ENCODE measurements at places on chromosomes 7 and 10.
A peak's percentile ranks its signal among the peaks of the same experiment; 100 is the strongest.

DNA sequence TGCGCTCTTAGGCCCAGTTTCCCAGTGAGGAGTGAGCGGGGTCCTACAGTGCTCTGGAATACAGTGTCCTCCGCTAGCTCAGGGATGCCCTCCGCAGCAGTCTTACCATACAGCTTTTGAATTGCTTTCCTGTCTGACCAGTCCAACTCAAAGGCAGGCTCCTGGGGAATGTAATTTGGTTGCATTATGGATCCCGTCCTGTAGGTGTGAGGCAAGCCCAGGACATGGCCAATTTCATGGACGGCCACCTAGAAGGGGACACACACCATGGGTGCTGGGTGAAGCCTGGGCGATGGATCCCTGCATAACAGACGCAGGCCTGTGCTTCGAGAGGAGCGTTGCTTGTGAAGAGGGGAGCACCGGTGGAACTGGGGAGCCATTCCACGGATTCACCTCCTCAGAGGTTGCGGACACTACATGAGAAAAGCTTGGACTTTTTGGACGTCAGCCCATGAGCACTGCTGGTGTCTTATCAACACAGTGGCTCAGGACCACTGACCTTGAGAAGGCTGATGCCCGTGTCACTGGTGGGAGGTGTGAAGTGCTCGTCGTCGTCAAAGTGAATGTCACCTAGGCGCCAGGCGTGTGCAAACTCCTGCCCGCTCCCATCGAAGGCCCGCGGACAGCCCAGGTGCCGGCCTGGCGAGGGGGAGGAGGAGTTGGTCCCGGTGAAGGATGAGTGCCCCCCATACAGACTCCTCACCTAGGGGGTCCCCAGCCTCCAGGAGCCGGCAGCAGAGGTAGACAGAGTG lies 3.3 kb downstream of the MMP21 start:
- no peak overlapping the region for H3K4me3 ChIP-seq
- H3K4me1 ChIP-seq = no peaks in the 10 kb centered on the region
- no peak overlapping the region for H3K27ac ChIP-seq
- no peak for DNase-seq
- peaks cover 4% of the 10 kb centered on the region for H3K27me3 ChIP-seq

GRCh38 chr10:104342941-104343411 lies 4.7 kb upstream of the ITPRIP start:
- no peaks in the 10 kb centered on the region for H3K27me3 ChIP-seq
- peak overlapping the region; percentile 70 for H3K27ac ChIP-seq
- H3K4me1 ChIP-seq = peaks cover 36% of the 10 kb centered on the region
- DNase-seq = no peak
- H3K36me3 ChIP-seq = no peaks in the 10 kb centered on the region

- H3K4me3 ChIP-seq = no peak overlapping the region
- no peaks in the 10 kb centered on the region for H3K27me3 ChIP-seq
- H3K36me3 ChIP-seq = peaks cover 3% of the 10 kb centered on the region
- no peaks in the 10 kb centered on the region for H3K4me1 ChIP-seq
- no peak for DNase-seq
Measured at GRCh38 chr10:84469470-84469869, 141.1 kb downstream of the CCSER2 start.

DNA sequence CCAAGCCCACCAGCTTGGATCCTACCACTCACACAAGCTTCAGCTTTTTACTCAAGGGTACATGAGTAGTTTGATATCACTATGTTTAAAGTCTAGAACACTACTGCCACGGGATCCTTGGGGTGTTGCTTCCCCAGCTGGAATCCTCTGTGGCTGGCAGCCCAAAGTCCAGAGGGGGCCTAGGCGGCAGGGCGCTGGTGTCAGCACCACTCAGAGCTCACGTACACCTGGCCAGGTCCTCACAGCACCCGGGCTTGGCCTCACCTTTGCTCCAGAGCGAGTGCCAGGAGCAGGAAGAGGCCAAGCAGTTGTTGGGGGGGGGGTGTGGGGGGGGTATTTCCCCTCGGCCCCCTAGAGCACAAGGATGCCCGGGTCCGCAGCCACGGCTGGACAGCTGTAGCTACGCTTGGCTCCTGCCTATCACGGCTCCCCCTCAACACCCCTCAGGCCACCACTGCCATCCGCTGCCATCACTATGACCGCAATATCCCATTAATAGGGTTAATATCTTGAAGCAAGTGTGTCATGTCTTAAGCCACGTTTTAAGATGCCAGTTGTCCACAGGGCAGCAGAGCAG lies 17.0 kb downstream of the ZDHHC6 start:
- H3K27ac ChIP-seq = peak overlapping the region; percentile 9
- no peak overlapping the region for H3K4me3 ChIP-seq
- H3K27me3 ChIP-seq = no peaks in the 10 kb centered on the region
- peaks cover 85% of the 10 kb centered on the region for H3K36me3 ChIP-seq
- peak; percentile 72 for DNase-seq

GRCh38 chr7:11698384-11698871 lies 133.6 kb downstream of the THSD7A start:
- H3K27me3 ChIP-seq = no peaks in the 10 kb centered on the region
- H3K4me3 ChIP-seq = no peak overlapping the region
- DNase-seq = no peak
- H3K27ac ChIP-seq = peak overlapping the region; percentile 66
- no peaks in the 10 kb centered on the region for H3K4me1 ChIP-seq

DNA sequence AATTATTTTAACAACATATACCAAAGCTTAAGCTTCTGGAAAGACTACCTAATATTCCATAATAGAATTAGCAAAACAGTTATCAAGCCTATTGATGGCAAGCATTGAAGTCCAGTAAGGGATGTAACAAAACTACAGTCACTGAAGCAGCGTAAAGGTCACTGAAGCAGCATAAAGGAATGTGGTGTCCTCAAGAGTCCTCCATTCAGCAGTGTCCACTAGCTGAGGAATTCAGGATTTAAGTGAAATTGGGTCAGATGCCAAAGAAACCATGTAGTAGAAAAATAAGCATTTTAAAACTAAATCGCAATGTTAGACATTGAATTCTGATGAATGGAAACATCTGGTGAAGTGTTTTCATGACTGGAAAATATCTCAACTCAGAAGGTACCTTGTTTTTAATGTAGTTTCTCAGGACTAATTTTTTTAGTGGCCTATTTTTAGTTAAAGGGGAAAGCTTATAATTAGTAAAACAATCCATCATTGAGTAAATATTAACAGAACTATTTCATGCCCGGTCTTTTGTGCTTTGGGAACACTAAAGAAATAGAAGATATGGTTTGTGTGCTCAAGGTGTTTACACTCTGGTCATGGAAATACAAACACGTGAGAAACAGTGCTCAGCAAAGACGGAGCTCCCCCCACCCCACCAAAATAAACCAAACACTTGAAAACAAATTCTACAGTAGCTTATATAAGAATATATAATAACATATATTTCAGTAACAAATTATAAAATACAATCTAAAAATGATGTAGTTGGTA lies 121.4 kb downstream of the CDK14 start:
- no peak overlapping the region for H3K27ac ChIP-seq
- no peaks in the 10 kb centered on the region for H3K4me1 ChIP-seq
- no peak overlapping the region for H3K4me3 ChIP-seq
- no peak for DNase-seq
- no peaks in the 10 kb centered on the region for H3K27me3 ChIP-seq
- H3K36me3 ChIP-seq = no peaks in the 10 kb centered on the region

DNA sequence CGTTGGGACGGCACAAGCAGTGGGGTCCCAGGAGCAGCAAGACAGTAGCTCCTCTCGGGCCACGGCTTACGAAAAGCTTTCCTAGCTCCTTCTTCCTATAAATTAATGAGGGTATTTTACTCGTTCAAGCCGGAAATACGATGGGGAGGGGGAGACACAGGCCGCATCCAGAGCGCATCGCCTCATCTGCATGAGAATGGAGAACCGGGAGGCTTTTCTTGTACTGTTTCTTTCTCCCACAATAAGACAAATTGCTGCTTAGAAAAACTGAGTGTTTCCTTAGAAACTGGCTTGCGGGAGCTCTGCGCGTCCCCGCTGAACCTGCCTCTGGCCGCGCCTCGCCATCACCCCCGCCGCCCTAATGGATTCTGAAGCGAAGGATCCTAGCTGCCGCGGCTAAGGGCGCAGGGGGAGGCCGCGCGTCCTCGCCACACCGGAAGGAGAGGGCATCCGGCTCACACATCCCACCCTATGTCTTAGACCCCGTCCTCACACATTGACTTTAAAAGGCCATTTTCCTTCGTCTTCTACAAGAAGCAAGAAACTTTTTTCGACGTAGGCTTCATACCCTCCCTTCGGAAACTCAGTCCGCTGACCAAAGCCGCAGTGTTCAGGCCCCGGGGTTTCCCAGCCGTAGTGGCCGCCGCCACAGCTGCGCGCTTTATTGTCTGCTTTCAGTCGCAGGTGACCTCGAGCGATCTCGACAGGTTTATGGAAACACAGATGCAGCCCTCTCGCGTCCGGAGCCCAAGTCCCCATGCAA lies 8.8 kb downstream of the NXPH1 start:
- no peak overlapping the region for H3K4me3 ChIP-seq
- no peak overlapping the region for H3K27ac ChIP-seq
- H3K4me1 ChIP-seq = no peaks in the 10 kb centered on the region
- DNase-seq = peak; percentile 59

DNA sequence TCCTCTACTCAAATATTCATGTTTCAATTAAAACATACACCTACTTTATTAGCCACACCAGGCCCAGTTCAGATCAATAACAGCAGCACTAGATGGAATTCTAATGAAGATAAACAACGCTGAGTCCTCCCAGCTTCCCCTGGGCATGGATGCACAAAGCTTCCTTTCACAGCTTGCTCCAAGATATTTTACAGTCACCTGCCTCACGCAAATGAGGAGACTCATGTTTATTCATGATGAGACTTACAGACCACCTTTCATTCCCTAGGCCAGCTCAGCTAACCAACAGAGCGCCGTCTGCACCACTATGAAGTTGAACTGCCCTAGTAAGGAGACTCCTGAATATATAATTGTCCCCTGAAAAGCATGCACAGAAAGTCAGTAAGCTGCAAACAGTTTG lies 283.0 kb upstream of the AOAH start:
- peaks cover 7% of the 10 kb centered on the region for H3K36me3 ChIP-seq
- no peak for DNase-seq
- H3K4me1 ChIP-seq = no peaks in the 10 kb centered on the region
- no peak overlapping the region for H3K4me3 ChIP-seq

DNA sequence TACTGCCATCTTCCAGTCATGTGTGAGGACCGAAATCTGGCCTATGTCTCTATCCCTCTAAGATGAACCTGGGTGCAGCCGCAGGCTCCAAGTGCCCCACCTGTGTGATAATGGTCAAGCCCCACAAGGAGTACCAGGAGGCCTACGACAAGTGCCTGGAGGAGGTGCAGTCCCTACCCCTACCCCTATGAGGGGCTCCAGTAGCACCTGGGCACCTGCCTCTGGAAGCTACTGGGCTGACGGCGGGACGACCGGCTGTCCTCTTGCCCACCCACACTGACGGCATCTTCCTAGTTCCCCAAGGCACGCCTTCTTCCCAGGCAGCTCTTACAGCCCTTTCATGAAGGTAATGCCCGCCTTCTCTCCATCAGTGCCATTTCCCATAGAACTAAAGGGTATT lies 47.4 kb downstream of the HOXA1 start:
- DNase-seq = no peak
- no peak overlapping the region for H3K27ac ChIP-seq
- no peaks in the 10 kb centered on the region for H3K36me3 ChIP-seq
- no peaks in the 10 kb centered on the region for H3K4me1 ChIP-seq
- no peaks in the 10 kb centered on the region for H3K27me3 ChIP-seq

GRCh38 chr7:1380231-1380815 lies 78.9 kb downstream of the MICALL2 start:
- H3K27ac ChIP-seq = no peak overlapping the region
- no peaks in the 10 kb centered on the region for H3K4me1 ChIP-seq
- DNase-seq = no peak
- peaks cover 96% of the 10 kb centered on the region for H3K27me3 ChIP-seq

GRCh38 chr10:103794996-103795395 lies 60.4 kb downstream of the SH3PXD2A start:
- H3K4me3 ChIP-seq = no peak overlapping the region
- H3K27me3 ChIP-seq = no peaks in the 10 kb centered on the region
- no peak for DNase-seq
- H3K27ac ChIP-seq = no peak overlapping the region
- no peaks in the 10 kb centered on the region for H3K36me3 ChIP-seq

DNA sequence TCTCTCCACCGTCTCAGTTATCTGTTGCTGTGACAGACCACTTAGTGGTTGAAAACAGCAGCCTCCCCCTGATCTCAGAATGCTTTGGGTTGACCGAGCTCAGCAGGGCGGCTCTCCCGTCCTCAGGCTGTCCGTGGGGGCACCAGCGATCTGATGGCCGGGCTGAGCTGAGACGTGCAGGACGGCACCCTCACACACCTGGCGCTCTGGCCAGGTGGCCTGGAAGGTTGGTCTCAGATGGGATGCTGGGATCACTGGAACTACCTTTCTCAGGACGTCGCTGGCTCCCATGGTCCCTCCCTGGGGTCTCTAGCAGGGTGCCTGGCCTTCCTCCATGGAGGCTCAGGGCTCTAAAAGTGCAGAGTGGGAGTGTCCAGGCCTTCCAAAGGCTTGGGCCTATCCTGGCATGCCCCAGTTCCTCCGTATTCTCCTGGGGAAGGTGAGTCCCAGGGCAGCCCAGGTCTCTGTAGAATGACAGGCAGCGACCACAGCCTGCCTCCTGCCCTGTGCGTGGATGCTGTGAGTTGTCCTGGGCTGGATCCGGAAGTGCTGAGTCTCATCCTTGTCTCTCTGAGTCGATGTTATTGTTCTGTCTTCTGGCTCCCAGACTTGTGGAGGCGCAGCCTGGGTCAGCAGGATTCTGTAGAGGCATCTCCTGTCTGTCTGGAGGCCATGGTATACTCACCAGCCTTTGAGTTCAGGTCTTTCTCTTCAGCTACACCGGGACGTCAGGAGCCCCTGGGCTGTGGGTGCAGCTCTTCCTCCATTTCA lies 12.2 kb upstream of the PWWP2B start:
- H3K4me1 ChIP-seq = peaks cover 51% of the 10 kb centered on the region
- DNase-seq = peak; percentile 73
- H3K27ac ChIP-seq = no peak overlapping the region
- H3K36me3 ChIP-seq = no peaks in the 10 kb centered on the region
- H3K4me3 ChIP-seq = no peak overlapping the region
- no peaks in the 10 kb centered on the region for H3K27me3 ChIP-seq

DNA sequence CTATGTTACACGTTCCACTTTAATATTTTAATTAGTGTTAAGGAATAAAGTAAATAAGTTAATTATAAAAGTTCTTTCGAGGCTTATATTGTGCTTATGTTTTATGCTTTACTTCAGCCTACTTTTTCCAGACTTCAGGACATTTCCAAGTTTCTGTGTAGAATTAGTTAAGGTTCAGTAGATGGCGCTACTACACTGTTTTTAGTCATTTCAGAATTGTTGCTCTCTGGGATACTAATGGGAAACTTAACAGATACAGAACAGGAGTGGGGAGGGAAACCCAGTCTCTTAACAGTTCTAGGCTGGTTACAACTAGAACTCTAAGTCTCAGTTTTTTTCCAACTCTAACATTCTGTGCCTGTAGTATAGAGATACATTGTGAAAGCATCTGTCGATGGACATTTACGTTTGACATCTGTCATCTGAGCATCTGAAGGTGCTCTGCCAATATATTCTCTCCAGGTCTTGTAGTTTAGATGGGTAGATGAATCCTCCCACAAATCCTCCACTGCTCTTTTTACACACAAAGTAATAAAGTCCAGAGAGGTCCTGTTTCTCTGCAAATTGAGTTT lies 56.8 kb upstream of the FAM171A1 start:
- no peaks in the 10 kb centered on the region for H3K36me3 ChIP-seq
- no peak overlapping the region for H3K4me3 ChIP-seq
- no peak for DNase-seq
- no peaks in the 10 kb centered on the region for H3K4me1 ChIP-seq
- H3K27ac ChIP-seq = no peak overlapping the region

All from spleen (tissue), 13 donors.